ENCODE measurements at places on chromosomes 4 and X. TPM values are rescaled to one million over a fixed set of nuclear protein-coding genes. Genes with fewer than 3 reads are reported as not detected.
A peak's percentile ranks its signal among the peaks of the same experiment; 100 is the strongest.

The PAK3 gene
- total RNA-seq, result 0.58 TPM

The PCDH10 gene
- 0.42 TPM for total RNA-seq

The SLC4A4 gene
- total RNA-seq, result 2.6 TPM

GRCh38 chr4:156060661-156061060 is 107.0 kb upstream of the CTSO start:
- no peaks in the 10 kb centered on the region for H3K27me3 ChIP-seq
- H3K4me1 ChIP-seq, result no peaks in the 10 kb centered on the region
- no peak for DNase-seq
- H3K27ac ChIP-seq, result no peak overlapping the region

GRCh38 chr4:61318431-61318830 is 118.3 kb downstream of the ADGRL3 start:
- H3K27ac ChIP-seq, result no peak overlapping the region
- H3K4me3 ChIP-seq, result no peak overlapping the region
- H3K36me3 ChIP-seq, result no peaks in the 10 kb centered on the region
- no peak for DNase-seq

DNA sequence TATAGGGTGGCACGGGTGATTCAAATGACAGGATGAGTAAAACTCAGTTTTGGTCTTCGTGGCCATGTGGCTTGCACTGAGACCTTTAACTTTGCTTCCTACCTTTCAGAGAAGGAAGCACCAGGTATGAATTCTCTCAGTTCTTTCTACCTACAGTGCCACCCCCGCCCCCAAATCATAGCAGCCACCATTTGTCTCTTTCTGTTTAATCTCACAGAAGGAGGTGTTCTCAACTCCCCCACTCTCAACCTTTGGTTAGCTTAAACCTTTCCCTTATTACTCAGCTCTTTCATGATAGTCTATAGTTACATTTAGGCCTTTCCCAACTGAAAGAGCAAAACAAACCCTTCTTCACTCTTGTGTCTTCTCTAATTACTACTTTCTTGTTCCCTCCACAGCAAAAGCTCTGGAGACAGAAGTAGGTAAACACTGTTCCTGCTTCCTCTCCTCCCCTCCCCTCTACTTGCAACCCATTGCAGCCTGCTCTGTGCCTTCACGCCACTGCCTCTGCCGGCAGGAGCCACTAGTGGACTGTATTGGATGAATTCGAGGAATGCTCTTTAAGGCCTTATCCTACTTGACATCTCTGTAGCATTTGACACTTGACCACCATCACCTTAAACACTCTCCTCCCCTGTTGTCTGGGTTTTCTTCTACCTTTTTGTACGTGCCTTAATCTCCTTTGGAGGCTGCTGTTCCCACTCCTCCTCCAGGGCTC is 123.7 kb downstream of the AFF1 start:
- peaks cover 5% of the 10 kb centered on the region for H3K36me3 ChIP-seq
- H3K4me1 ChIP-seq, result peaks cover 74% of the 10 kb centered on the region
- peak overlapping the region; percentile 80 for H3K27ac ChIP-seq
- no peak overlapping the region for H3K4me3 ChIP-seq

GRCh38 chrX:20743046-20743445 is 476.3 kb upstream of the RPS6KA3 start:
- H3K27ac ChIP-seq, result no peak overlapping the region
- H3K36me3 ChIP-seq, result no peaks in the 10 kb centered on the region
- H3K27me3 ChIP-seq, result no peaks in the 10 kb centered on the region
- no peak overlapping the region for H3K4me3 ChIP-seq

GRCh38 chrX:50068285-50068563 is 132.6 kb downstream of the AKAP4 start:
- no peaks in the 10 kb centered on the region for H3K36me3 ChIP-seq
- no peaks in the 10 kb centered on the region for H3K27me3 ChIP-seq
- H3K4me1 ChIP-seq, result no peaks in the 10 kb centered on the region
- no peak for DNase-seq
- H3K4me3 ChIP-seq, result no peak overlapping the region

DNA sequence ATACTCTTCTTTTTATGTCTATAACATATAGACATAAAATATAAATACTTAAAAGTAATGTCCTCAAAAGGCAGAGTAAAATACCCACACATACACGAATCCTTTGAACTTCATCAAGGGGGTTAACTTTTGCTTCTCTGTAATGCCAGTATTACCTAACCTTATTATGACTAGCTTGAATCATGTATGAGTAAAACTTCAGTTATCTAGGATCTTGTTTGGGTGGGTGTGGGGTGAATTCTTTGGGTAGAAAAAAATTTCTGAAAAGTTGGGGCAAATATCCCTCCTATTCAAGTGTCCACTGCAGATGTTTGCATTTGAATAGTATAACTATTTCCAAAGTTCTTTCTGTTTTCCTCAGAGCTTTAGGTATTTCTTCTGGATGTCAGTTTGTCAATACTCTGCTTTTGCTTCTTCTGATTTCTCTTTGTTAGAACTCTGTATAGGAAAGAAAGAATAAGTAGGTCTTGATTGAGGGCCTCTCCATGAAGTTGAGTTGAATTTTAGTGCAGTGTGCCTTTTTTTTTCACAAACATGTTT is 173.8 kb downstream of the ADGRL3 start:
- H3K27me3 ChIP-seq, result no peaks in the 10 kb centered on the region
- DNase-seq, result no peak
- H3K27ac ChIP-seq, result no peak overlapping the region
- no peak overlapping the region for H3K4me3 ChIP-seq
- no peaks in the 10 kb centered on the region for H3K4me1 ChIP-seq

DNA sequence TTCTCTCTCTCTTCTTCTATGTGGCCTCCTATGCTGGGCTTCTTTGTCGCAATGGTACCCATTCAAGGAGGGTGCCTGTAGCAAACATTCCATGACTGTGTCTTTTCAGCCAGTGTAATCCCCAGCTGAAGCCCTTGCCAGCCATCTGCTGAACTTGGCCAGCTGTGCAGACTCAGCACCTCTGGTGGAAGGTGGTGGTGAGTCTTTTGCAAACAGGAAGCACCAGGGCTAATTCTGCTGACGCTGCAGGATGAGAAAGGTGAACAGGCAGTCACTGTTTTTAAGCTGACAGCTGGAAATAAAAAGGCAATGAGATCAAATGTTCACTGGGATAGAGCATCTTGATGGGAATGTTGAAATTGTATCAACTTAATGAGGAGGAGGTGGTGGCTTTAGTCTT is 298.7 kb upstream of the CLNK start:
- H3K4me1 ChIP-seq, result no peaks in the 10 kb centered on the region
- no peak overlapping the region for H3K4me3 ChIP-seq
- DNase-seq, result peak; percentile 82

GRCh38 chr4:41144812-41145211 is 69.5 kb downstream of the APBB2 start:
- peak overlapping the region; percentile 86 for H3K27ac ChIP-seq
- peaks cover 61% of the 10 kb centered on the region for H3K4me1 ChIP-seq
- no peaks in the 10 kb centered on the region for H3K27me3 ChIP-seq
- no peaks in the 10 kb centered on the region for H3K36me3 ChIP-seq
- DNase-seq, result no peak
